ENCODE measurements at places on chromosomes 12 and 14. TPM values are rescaled to one million over a fixed set of nuclear protein-coding genes. Genes with fewer than 3 reads are reported as not detected.

DNA sequence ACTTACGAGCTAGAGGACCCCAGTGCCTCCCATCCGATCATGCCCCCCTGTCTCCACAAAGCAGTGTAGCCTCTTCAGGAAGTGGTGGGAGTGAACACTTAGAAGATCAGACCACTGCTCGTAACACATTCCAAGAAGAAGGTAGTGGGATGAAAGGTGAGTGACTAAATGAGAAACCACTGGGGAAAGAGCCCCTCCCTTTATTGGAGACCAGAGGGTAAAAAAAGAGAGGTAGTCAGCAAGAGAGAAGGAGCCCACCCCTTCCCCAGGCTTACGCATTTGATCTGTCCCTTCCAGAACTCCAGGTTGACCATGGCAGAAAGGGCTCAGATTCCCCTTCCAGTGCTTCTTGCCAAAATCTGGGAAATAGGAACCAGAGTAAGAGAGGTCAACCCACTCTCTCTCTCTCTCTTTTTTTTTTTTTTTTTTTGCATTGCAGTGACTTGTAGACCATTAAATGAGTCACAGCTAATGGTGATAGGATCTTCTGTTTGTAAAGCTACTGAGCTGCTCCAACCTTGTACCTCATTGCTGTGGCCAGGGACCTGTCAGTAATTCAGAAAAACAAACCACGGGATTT, 165.4 kb downstream of the GCH1 start:
- no peak for DNase-seq

GRCh38 chr12:126353604-126354003, 1288.4 kb downstream of the AACS start:
- no peak for DNase-seq

MANSC1 gene
- total RNA-seq = 12.2 TPM

LLPH gene
- 36.4 TPM for total RNA-seq

KCNC2 gene
- total RNA-seq = not detected

DAO gene
- not detected for total RNA-seq

PROX2 gene
- not detected for total RNA-seq
